ENCODE measurements at places on chromosomes 2 and 18. TPM values are rescaled to one million over a fixed set of nuclear protein-coding genes. Genes with fewer than 3 reads are reported as not detected.

DNA sequence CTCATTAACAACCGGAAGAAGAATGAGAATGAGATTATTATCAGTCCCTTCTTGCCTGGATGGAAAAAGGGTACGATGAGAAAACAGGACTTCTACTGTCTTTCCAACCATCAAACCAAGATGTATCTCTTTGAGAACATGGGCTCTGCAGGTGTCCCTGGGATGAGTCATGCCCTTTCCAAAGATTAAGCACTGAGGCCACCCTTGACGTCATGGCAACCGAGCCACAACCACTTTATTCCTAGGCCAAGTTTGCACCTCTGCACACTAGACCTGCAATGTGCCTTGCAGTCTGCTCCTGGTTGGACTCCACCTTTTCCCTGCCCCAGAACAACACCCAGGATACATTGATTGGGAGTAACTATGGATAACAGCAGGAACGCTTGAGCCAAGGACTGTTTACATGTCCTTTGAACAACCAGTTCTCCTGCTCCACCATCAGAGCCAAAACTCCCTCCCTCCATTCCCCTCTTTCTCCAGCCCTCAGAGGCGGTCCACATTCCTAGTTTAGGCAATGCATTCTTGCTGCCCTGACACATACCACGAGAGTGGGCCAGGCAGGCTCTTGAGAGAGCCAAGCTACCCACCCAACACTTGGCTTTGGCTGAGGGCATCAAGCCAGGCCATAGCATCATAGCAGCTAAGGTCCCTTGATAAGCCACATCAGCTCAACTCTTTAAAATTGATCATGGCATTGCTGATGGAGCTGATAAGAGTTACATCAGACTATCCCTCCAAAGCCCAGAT lies 310.7 kb downstream of the TNS1 start:
- no peak for DNase-seq

GRCh38 chr18:5421981-5422380 lies 121.8 kb downstream of the EPB41L3 start:
- DNase-seq: no peak

DNA sequence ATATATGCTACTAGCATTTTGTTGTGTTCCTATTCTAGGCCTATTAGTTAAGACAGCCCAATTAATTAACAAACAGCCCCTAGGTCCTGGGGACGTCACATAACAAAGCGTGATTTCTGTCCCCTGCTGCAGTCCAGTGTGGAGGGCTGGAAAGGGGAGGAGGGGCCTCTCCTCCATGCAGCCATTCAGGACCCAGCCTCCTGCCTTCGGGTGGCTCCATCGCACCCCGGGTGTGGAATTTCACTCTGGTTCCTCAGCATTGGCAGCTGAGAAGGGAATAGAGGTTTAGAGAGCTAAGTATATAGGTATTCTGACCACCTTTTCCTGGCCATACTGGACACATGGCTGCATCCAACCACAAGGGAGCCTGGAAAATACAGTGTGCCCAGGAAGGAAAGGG lies 42.4 kb downstream of the MC2R start:
- no peak for DNase-seq

DNA sequence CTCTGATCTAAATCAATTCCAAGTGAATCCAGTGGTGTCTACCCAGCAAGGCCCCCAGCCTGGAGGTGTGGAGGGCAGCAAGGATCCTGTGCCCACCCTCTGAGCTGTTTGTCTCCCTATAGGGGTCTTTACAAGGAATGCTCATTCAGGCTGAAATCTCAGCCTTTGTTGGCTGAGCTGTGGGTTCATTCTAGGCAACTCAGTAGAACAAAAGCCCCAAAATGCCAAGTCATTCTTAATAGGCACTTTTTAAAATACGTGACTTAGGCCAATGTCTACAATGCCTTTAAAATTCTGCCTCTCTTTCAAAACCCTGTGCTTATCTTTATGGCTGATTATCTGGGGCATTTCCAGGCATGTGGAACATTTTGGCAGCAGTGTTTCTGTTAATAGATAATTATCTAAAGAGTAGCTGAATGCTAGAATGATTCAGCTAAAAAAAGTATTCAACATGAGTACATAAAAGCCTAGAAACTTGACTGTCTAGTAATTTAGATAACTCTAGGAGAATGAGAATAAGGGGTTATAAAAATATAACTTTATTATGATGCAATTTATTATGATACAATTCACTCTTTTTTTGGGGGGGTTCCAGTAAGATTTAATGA lies 7.4 kb downstream of the UGT1A6 start:
- no peak for DNase-seq

- no peak for DNase-seq
Observed at GRCh38 chr2:174659069-174659900, 61.7 kb upstream of the WIPF1 start.

DNA sequence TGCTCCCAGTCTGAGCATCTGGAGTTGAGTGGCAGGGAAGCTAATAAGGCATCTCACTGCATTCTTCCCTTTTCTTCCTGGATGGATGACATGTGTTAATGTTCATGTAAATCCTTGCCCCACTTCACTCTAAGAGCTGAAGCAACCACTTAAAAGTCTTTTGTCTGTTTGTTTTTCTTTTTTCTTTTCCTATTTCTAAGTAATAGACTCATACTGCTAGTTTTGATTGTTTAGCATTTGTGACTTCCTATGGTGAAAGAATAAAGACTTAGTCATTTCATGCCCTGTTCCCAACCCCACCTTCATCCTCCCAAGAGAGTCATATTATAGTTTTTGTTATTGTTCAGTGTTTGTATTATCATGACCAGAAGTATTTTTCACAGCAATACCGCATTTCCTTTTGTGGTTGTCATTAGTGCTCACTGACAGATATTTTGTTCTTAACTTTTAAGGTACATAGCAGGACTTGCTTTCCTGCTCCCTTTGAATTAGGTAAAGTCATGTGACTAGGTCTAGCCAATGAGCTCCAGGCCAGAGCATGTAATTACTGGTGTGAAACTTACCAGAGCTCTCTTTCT lies 18.1 kb upstream of the SPP2 start:
- no peak for DNase-seq

IGFBP5 gene
- total RNA-seq: 187 TPM

ITPRIPL1 gene
- total RNA-seq: 1.3 TPM

ANKRD39 gene
- 18.7 TPM for total RNA-seq

GRB14 gene
- 4.9 TPM for total RNA-seq

Measured in heart right ventricle (tissue), 16 donors.